Activated CD4-positive, alpha-beta T cell treated with anti-CD3 and anti-CD28 coated beads, Interleukin-2, Interleukin-6, amounts not matched to agents 100 ng/mL and 50 ng/mL, durations not matched to agents 16 hours and 8 hours (primary cell): ENCODE measurements at places on chromosomes 7 and 10.
A peak's percentile ranks its signal among the peaks of the same experiment; 100 is the strongest.

GRCh38 chr7:1638215-1638661, 31.8 kb upstream of the ELFN1 start:
- DNase-seq: no peak

GRCh38 chr10:126838316-126838715, 66.9 kb upstream of the DOCK1 start:
- no peak for DNase-seq

GRCh38 chr10:18501198-18501597, 150.2 kb downstream of the NSUN6 start:
- peak; percentile 27 for DNase-seq

DNA sequence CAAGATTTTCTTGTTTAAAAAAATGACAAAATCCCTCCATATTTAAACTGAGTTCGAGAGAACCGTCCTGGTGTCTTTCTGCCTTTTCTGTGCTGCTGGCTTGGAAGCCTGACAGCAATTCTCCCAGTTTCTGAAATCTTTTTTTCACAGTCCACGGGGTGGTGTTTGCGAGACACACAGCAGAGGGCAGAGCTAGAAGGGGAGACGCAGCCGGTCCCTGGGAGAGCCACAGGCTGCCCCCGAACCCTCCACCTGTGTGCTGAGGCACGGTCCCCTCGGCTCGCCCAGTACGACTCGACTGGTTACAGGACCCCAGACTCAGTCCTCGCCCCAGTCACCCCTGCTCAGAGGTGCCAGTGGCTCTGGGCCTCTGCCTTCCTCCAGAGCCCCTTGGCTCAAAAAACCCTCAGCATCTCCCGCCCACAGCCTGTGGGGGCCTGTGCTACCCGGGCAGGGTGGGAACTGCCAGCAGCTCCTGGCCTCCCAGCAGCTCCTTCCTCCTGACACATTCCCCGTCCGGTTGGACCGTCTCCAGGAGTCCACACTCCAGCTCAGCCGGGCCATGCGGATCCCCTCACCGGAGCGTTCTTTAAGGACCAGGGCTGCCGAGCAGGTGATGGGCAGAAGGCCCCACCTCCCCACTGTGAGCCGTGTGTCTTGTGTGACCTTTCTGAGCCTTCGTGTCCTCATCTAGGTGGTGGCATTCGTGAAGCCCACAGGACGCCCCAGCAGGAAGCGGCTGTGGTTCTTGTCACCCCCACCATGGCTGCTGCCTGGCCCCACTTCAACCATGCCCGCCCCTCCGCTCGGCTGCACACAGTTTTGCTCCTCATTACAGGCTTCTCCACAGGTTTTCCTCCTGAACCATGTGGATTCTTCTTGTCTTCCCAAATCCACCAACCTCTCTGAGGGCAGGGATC, 52.3 kb upstream of the EN2 start:
- DNase-seq: no peak

DNA sequence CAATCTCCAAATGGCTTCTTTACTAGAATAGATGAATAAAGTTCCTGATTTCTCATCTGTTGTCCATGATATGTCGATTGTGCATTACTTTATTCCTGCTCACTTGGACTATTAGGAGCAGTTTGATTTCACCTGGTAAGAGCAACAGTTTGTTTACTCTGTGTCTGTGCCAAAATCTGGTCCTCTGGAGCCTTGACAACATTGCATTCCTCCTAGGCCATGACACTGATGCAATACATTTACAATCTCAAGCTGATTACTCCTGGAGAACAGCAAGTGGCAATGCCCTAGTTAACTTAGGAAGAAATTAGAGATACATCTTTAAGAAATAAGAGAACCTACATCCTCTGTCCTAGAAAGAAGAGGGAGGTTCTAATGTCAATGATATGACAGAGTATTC, 71.8 kb downstream of the SGCE start:
- no peak for DNase-seq

DNA sequence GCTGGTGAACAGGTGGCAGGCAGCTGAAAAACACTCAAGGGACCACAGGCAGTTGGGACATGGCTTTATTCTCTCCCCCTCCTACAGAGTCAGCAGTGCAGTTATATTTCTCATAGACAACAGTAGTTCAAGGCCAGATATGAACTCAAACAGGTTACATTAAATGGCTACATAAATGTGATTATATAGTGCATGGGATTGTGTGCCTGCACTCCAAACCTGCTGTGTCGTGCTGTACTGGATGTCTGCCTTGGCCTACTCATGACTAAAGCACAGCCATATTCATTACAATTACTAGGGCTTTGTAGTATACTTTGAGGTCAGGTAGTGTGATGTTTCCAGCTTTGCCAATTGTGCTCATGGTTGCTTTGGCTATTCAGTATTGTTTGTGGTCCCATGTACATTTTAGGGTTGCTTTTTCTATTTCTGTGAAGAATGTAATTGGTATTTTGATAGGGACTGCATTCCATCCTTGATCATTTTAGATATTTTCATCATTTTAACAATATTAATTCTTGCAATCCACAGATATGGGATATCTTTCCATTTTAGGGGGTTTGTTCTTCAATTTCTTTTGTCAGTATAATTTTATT, 393.6 kb downstream of the CNTNAP2 start:
- DNase-seq: no peak

GRCh38 chr10:80701706-80702105, 164.0 kb downstream of the SH2D4B start:
- no peak for DNase-seq

DNA sequence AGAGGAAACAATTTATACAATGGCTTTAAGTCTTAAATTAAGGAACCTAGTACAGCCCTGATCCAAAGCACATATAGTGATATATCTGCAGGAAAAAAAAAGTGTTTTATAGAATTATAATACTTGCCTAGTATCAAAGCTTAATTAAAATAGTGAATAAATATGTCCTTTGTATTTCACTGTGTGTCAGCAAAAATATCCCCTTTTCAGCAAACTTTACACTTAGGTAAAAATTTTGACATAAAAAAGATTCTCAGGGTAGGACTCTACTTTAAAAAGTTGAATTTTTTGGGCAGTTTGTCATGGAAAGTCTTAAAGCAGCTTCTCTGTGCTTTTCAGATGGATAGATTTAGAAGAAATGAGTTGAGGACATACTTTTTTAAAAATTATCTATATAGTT, 12.7 kb upstream of the NEBL start:
- DNase-seq: no peak

- DNase-seq: no peak
Measured at GRCh38 chr7:119572132-119572531, 700.8 kb upstream of the KCND2 start.

DNA sequence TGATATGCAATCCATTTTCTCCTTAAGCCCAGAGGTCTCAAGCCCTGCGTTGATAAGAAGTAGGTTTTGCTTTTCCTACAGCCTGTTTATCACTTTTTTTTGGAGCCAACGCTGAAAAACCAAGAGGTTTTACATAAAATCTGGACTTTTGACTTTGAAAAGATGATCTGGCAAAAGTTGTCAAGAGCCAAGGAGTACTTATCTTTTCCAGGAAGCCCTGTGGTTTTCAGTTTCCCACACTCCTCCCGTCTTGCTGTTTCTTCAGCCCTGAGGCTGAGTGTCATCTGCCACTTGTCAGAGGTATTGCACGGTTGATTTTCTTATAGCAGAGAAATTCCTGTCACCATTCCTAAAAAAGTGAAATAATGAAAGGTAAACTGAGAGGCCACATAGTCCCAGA, 108.7 kb downstream of the TYW1 start:
- DNase-seq: peak; percentile 17

DNA sequence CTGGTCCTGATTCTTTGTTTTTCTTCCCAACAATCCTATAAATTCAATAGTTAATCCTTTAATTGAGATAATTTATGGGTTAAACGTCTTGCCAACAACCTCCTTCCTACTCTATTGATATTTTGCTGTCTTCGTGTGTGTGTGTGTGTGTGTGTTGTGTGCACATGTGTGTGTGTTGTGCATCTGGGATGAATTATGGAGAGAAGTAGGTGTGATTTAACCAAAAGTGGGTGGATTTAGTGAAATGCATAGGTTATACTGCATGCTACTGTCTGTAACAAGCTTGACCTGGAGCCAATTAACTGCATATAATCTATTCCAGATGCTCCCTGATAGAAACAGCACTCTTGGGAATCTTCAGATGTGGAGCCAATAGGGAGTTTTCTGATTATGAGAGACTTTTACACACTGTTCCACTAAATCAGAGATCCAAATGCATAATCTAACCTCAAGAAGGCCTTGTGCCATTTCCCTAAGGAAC, 61.2 kb downstream of the SEMA3D start:
- DNase-seq: no peak

- no peak for DNase-seq
Measured at GRCh38 chr10:132516771-132517725, 20.5 kb upstream of the INPP5A start.

- DNase-seq: no peak
Measured at GRCh38 chr7:40175725-40176510, 41.1 kb downstream of the SUGCT start.
